ENCODE measurements at places on chromosomes 13 and 19.

DNA sequence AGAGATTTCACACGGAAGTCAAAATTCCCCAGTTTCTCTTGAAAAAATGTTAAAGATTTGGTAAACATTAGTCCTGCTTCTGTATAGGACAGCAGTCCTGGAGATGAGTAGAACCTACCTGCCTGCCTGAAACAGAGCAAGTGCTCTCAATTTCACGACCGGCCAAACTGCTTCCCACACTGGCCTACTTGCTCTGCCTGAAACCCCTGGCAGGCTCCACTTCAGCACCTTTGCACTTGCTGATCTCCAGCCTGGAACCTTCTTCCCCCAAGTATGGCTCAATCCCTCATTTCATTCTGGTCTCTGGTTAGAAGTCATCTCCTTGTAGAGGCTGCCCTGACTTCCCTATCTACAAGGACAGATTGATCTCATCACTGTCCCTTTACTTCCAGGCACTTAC, 271.4 kb downstream of the DLEU7 start:
- DNase-seq: no peak

- no peak for DNase-seq
Observed at GRCh38 chr13:101144808-101145419, 271.4 kb downstream of the NALCN start.

DNA sequence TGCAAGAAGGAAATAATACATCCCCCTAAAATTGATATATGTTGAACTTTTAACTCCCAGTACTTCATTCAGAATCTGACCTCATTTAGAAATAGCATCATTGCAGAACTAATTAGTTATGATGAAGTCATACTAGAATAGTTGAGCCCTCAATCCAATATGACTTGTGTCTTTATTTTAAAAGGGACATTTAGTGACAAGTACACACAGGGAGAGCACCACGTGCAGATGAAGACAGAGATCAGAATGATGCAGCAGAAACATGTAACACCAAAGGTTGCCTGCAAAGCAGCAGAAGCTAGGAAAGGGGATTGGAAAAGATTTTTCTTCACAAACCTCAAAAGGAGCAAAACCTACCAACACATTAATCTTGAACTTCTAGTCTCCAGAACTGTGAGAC, 2602.5 kb downstream of the PCDH9 start:
- no peak for DNase-seq

GRCh38 chr13:99909836-99910619, 61.5 kb downstream of the ZIC5 start:
- no peak for DNase-seq

DNA sequence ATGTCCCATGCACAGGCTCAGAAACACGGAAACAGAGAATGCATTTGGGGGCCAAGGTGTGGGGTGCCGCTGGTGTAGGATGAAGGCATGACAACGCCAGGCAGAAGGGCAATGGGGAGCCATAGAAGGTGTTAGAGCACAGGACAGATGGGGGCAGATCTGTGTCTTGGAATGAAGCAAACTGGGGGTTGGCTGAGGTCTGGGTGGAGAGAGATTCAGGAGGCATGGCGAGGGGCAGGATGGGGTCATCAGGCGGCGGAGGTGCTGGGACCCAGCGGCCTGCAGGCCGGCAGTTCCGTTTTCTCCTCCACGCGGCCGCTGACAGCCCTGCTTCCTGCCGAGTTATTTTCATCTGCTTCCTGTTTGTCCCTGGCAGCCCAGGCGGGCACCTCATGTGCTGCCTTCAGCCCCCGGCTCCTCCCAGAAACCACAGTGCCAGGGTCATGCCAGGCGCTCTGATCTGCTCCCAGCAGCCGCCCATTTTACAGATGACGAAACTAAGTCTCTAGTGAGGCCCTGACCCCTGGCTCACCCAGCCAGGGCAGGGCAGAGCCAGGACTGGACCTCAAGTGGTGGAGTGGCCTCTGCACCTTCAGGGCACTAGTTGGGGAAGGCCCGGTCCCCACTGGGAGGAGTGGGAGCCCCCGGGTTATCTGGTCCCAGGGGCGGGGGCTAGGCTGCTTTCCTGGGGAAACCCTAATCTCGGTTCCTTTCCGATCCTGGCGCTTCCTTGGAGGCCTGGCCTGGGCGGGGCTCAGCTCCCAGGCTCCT, 2.2 kb downstream of the ARHGAP45 start:
- peak; percentile 83 for DNase-seq

GRCh38 chr13:33003458-33004019, 12.7 kb upstream of the KL start:
- no peak for DNase-seq

- peak; percentile 17 for DNase-seq
Observed at GRCh38 chr13:80339912-80340650, 845 bp downstream of the SPRY2 start.
